ENCODE measurements at places on chromosomes 5 and 9.

- DNase-seq = no peak
These were observed 49.4 kb downstream of the MEF2C start for GRCh38 chr5:88833371-88834130.

DNA sequence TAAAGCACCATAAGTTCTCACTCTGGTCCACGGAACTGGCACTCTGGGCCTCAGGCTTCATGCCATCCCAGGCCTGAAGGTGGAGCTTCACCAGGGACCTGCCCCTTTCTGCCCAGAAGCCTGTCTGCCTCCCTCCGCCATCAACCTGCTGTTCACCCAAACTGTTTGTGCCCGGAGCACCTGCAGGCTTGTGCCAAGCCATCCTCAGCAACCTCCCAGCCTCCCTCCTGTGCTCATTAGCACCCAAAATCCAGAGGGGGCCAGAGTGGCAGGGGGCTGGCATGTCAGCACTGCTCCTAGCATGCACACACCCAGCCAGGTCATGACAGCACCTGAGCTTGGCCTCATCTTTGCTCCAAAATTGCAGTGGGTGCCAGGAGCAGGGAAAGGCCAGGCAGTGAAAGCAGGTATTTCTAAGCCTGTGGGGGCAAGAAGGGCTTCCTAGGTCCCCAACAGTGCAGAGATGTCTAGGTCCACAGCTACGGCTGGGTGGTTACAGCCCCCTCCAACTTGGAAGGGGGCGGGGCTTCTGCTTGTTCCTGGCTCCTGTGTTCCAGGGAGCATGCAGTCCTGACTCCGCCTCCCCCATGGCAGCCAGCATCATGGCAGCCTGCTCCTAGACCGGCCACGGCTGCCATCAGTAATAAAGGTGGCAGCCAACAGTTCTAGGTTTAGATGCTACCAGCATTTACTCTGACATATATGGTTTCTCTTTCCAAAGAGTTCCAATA is 85.1 kb downstream of the GIN1 start:
- no peak for DNase-seq

DNA sequence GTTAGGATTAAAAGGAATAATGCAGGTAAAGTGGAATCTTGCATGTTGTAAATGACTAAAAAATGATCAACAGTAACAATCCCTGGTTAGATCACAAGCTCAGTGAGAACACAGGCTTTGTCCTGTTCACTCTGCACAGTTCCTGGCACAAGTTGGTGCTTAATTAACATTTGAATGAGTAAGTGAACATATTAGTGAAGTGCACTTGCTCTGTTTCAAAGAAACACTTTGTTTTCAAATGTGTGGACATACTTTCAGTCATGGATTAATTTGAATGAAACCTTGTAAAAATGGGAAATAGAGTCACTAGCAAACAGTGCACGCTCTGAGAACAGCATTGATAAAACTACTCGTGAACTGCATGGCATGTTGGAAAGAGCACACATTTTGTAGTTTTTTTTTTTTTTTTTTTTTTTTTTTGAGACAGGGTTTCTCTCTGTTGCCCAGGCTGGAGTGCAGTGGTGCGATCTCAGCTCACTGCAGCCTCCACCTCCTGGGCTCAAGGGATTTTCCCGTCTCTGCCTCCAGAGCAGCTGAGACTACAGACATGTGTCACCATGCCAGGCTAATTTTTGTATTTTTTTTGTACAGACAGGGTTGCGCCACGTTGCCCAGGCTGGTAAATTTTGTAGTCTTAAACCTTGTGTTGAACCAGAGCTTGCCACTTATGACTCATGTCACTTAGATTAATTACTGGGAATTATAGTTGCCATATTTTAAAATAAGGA is 159.9 kb downstream of the LURAP1L start:
- no peak for DNase-seq

GRCh38 chr5:132019337-132019736 is 7.9 kb upstream of the ACSL6 start:
- no peak for DNase-seq

DNA sequence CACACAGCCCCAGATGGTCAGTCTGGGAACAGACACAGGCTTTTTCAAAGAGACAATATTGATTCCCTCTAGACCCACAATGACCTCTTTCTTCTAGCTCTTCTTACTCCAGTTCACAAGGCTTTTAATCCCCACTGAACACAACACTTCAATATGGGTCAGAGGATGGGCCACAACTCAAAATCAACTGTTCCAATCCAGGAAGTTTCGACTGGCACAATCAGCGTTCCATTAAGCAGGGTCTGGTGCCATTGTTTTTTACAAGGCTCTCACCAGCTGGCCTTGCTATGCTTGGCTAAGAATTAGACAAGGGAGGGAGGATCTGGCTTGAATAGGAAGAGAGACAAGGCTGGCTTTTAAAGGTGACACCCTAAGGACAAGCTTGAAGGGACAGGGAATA is 199.4 kb upstream of the SLC24A2 start:
- no peak for DNase-seq

DNA sequence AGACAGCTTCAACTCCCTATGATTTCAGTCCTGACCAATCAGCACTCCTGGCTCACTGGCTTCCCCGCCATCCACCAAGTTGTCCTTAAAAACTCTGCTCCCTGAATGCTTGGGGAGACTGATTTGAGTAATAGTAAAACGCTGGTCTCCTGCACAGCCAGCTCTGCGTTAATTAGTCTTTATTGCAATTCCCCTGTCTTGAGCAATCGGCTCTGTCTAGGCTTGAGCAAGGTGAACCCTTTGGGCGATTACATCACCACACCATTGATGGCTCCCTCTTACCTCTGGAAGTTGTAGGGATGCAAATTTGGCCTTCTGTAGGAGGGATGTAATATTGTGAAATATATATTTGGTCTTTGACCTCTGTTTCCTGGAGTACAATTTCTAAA is 2.9 kb upstream of the SLC23A1 start:
- no peak for DNase-seq

DNA sequence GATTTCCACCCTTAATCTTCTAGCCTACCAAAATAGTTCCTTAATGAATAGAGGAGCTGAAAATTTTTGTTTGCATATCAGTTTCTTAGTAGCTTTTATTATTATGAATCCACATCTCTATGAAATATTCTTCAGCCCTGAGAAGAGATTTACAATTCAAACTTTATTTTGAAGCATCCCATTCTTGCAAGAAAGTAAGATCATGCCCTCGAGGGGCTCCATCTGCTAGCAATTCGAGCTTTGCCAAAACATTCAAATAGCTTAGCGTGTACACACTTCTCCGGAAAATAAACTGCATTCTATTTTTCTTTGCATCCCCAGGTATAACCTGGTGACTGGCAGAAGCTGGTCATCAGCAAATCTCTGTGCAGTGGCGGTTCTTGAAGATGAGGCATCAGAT is 370.7 kb downstream of the MTRR start:
- DNase-seq = no peak

DNA sequence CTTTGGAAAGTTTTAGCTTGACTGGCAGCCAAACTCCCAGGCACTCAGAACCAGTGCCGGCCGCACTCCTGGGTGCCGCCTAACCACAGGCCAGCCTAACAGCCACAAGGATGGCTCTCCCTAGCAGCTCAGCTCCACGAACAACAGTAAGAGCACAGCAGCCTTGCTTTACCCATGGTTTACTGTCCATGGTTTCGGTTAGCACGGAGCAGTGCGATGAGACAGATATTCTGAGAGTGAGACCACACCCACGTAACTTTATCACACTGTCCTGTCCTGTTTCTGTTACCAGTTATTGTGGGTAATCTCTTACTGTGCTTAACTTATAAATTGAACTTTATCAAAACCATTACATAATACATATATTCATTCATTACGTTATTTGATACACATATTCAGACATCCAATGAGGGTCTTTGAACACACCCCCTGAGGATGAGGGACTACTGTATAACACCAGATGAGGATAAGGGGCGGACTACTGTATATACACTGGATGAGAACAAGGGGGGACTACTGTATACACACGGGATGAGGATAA is 12.4 kb downstream of the CLPTM1L start:
- DNase-seq = no peak

GRCh38 chr5:140041099-140041491 is 2.0 kb downstream of the NRG2 start:
- DNase-seq = no peak

GRCh38 chr5:178287791-178288105 is 55.1 kb upstream of the PHYKPL start:
- DNase-seq = no peak

DNA sequence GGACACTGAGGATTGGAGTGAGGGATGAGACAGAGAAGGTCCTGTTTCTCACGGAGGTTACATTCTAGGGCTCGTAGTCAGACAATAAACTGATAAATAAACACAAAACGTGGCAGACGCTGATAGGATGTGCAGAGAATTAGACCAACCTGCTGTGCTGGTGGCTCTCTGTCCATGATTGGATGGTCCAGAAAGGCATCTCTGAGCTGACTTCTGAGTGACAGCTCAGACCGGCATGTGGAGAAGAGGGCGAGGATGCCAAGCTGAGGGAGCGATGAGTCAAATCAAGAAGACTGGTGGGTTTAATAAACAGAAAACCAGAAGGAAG is 132.3 kb upstream of the TAF11L2 start:
- no peak for DNase-seq

- peak; percentile 13 for DNase-seq
These were observed 44.4 kb upstream of the ANKDD1B start for GRCh38 chr5:75566710-75567309.

GRCh38 chr9:135085830-135086546 is 1.5 kb upstream of the OLFM1 start:
- peak; percentile 96 for DNase-seq

GRCh38 chr9:87147839-87148238 is 200.5 kb upstream of the GAS1 start:
- DNase-seq = no peak

DNA sequence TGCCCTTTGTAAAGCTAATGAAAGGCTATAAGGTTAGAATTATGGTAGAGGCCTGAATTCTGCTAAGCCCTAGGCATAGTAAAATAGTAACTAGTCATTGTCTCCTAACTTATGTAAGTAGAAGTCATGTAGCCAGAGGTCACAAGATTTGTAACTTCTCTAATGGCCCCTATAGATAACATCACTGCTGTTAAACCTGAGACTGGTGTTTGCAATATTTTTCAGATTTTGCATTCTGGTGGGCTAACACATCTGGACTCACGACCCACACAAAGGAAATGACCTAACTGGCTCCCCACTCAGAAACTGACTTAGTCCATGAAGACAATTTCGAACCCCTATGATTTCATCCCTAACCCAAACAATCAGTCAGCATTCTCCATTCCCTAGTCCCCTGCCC is 37.2 kb upstream of the TTC39B start:
- no peak for DNase-seq

DNA sequence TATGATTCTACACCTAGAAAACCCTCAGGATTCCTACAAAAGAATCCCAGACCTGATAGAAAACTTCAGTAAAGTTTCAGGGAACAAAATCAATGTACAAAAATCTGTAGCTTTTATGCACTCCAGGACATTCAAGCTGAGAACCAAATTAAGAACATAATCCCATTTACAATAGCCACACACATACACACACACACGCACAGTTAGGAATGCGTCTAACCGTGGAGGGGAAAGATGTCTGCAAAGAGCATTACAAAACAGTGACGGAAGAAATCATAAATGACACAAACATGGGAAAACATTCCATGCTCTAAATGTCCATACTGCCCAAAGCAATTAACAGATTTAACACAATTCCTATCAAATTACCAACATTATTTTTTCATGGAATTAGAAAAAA is 51.4 kb upstream of the CAST start:
- DNase-seq = no peak

DNA sequence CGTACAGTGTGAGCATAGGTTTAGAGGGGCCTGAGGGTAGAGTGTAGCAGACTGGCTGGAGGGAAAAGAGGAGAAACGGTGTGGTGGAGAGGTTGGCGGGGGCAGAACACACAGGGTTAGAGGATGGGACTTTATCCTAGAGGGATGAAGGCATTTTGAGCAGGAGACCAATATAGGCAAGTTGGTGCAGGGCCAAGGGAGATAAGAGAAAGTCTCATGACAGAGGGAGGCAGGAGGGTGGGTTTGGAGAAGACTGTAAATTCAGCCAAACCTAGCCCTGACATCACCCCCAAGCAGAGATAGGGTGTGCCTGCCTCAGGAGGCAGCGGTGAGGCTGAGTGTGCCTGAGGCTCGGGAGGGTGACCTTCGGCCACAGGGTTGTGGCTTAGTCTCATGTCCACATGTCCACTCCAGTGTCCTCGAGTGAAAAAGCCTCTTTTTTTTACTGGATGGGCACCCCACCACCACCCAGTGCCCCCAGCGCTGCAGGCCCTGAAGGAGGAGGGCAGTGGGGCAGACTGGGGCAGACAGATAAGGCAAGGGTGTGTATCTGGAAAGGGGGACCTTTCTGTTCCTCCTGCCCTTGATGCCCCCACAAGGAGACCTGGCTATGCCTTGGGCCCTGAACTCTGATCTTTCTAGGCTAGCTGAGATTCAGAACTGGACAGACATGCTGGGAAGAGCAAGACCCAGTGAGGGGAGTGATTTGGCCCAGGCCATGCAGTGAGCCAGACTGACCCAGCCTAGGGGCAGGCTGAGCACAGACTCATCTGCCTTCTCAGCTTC is 108.7 kb downstream of the RGS3 start:
- DNase-seq = no peak

GRCh38 chr9:113990975-113991471 is 87.1 kb downstream of the AMBP start:
- no peak for DNase-seq

GRCh38 chr9:121652021-121652837 is 795 bp downstream of the DAB2IP start:
- no peak for DNase-seq

DNA sequence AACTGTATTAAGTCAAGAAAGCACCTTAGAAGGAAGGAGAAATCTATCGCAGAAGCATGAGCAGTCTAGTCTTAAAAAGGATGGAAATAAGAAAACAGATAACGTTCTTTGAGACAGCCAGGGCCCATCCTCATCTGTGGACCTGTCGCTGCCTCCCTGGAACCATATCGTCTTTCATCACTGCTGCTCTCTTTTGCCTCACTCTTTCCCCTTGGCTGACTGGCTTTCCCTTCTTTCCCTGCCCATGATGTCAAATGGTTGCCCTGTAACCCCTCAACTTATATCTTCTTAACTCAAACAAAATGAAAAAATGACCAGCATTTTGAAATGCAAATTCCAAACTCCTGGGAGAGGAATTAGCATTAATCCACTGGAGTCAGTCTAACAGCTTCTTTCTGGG is 299.8 kb downstream of the GABRB2 start:
- DNase-seq = no peak

DNA sequence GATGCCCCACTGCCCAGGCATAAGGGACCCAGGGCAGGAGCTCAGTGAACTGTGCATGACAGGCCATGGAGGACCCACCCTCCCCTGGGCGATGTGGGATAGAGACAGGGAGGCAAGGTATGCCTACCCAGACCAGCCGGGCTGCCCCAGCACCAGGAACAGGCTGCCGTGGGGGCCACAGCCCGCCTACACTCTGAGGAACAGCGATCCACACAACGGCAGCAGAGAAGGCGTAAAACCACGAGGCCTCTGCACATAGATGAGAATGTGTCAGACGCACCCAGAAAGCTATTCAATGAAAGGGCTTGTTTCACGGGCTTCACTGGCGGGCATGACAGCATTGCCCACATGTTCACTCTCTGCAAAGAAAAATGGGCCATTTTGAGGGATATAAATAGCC is 49.5 kb downstream of the SEMA4D start:
- no peak for DNase-seq

All from H54 (cell line).